ENCODE measurements at places on chromosomes 5 and 9.

DNA sequence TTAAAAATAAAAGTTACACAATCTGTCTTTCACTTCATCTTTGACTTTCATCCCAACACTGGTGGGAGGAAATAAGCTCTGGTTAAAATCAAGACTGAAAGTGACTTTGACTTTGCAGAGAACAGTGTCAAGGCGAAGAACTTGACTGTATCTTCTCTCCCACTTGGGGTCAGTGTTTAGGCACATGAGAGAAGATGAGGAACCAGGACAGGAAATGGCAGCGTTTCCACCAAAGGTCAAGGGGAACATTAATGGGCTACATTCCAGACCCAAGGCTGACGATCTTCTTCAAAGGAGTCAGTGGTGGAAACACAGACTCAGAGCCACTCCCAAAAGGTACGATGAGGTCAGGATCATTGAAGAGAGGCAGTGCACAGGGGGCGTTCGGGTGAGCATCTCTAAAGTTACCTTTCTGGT is 409.5 kb downstream of the ARHGEF28 start:
- peak; percentile 77 for DNase-seq

- no peak for DNase-seq
Observed at GRCh38 chr5:1778138-1779020, 21.3 kb downstream of the MRPL36 start.

- DNase-seq: peak; percentile 22
Observed at GRCh38 chr5:111976705-111977435, 219.9 kb upstream of the NREP start.

DNA sequence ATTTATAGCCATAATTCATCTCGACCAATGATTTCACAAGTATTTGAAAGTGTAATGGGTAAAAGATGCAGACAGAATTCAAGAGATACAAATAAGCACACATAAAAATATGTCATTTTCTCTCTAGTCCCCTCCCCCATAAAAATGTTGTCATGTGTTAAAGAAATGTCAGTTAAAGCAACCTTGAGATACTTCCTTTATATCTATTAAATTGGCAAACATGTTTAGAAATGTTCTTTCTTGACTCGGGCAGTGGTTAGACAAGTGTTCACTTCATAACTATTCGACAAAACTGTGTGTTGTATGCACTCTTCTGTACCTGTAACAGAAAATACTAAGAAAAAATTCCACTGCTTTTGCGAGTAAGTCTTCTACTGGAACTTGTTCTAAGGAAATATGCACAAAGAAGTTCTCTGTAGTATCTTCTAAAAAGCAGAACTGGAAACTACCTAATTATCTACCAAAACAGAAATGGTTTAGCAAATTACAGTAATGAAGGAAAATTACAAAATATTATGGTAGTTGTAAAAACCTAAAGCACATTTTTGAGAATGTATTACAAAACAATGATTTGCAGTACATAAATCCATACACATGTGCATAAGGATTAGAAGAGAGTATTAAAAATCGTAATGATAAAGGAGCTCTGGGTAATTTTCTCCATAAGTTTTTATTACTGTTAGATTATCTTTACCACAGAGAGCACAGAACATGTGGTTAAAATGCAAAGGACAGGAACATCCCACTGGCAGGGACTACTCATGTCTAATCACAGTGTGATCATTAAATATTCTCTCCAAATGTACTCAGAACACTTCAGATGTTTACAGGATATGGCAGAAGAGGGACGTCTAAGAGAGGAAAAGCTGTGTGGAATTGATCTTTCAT is 35.9 kb downstream of the FBXW2 start:
- no peak for DNase-seq

DNA sequence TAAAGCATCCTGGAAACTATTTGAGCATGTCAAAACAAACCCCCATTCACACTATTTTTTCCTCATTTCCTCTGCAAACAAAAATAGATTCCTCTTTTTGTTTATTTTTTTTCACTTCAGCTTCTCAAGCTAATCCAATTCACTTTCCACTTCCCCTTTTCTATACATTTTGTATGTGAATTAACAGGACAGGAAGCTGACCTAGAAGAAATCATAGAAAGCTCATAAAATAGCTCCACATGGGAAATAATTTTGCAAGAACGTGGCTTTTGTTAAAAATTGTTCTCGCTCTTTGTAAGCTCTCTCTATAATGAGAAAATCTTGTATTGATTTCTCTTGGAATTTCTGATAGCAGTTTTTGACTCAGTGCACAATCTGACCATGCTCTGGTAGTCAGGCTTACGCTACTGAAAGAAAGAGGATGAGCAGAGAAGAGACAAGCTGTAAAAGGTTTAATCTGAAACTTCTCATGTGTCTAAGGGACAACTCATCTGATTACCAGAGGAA is 215.8 kb downstream of the ADAMTS12 start:
- DNase-seq: no peak

DNA sequence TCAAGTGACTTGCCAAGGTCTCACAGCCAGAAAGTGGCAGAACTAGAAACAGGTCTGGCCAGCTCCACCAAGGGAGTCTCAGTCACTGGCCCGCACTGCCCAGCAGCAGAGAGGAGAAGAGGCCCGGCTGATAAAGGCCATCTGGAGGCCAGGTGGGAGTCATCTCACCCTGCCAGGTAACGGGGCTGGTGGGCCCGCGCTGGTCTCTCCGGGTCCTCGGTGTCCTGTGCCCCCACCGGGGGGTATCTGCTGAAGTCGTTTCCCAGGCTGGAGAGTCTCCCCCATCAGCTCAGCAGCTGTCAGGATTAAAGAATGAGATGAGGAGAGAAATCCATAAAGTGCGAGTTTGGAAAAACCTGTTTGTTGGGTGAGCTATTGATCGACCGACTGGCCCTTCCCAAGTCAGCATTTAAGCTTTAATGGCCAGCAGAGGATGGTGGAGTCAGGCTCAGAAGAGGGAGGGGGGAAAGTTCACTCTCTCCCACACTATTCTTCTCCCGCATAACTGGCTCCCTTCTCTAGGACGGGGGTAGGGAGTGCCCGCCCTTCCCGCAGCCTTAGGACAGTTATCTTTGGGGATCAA is 30.3 kb downstream of the LMX1B start:
- DNase-seq: no peak

DNA sequence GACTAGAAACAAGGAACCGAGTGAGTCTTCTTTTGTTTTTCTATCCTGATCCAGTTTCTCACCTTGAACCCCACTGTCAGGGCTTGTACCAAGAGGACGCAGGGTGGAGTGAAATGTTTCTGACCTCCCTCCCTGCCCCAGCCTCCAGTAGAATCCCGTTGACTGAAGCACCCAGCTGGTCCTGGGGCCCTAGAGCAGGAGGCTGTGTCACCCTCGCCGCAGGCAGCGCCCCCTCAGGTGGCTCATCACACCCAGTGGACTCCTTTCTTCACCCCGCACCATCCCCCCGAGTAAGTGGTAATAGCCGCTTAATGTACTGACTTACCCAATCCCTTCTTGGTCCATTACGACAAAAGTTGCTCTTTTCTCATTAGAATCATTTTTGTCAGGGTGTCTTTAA is 53.8 kb downstream of the MVB12B start:
- DNase-seq: no peak

DNA sequence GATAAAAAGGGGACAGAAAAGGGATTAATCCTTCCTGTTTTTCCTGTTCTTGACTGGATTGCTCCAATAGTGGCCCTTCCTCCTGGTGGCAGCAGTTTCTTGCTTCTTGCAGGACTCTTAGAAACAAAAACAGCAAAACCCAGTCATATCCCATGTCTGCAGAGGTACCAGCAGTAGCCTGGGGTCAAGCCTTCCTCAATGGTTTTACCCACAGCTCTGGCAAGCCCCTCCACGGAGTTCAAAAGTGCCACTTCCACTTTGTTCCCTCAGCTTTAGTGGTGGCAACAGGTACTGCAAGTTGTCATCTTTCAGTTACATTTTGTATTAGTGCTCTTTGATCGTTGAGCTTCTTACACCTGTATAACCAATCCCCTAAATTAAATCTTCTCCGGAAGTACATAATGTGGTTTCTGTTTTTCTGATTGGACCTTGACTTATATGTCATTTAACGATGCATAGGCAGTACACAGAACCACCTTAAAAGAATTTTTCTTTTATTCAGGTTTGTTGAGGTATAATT is 8.7 kb upstream of the RANBP6 start:
- DNase-seq: no peak

GRCh38 chr9:72704688-72705375 is 183.4 kb downstream of the TMC1 start:
- DNase-seq: no peak

- peak; percentile 75 for DNase-seq
Observed at GRCh38 chr5:67453111-67453905, 256.7 kb upstream of the CD180 start.

GRCh38 chr5:136109453-136110135 is 23.1 kb upstream of the SMAD5 start:
- no peak for DNase-seq

DNA sequence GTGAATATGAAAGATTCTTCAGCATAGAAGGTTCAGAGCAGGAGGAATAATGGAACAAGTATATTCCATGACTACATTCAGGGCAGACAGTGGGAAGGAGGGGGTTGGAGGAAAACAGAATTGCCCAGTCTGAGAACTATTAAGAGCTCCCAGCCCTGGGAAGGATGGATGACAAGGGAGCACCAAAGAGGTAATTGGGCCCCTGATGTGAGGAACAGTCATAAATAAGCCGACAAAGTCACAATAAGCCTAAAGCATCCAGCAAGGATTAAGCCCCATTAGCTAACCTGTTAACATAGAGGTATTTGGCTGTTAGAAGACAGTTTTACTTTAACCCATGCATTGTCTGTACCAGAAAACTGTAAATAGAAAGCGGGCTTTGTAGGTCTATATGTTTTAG is 348.7 kb upstream of the SEMA6A start:
- DNase-seq: no peak

GRCh38 chr5:110362261-110362660 is 364.2 kb downstream of the TMEM232 start:
- no peak for DNase-seq

DNA sequence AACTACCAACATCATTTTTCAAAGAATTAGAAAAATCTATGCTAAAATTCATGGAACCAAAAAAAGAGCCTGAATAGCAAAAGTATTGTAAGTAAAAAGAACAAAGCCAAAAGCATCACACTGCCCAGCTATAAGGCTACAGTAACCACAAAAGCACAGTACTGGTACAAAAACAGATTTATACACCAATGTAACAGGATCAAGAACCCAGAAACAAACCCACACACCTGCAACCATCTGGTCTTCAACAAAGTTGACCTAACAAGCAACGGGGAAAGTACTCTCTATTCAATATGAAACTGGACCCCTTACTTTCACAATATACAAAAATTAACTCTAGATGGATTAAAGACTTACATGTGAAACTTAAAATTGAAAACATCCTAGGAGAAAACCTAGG is 94.2 kb upstream of the TARS1 start:
- no peak for DNase-seq

- no peak for DNase-seq
Observed at GRCh38 chr5:66520854-66521253, 75.3 kb upstream of the MAST4 start.

GRCh38 chr5:134784946-134785620 is 26.5 kb downstream of the DDX46 start:
- DNase-seq: peak; percentile 71

DNA sequence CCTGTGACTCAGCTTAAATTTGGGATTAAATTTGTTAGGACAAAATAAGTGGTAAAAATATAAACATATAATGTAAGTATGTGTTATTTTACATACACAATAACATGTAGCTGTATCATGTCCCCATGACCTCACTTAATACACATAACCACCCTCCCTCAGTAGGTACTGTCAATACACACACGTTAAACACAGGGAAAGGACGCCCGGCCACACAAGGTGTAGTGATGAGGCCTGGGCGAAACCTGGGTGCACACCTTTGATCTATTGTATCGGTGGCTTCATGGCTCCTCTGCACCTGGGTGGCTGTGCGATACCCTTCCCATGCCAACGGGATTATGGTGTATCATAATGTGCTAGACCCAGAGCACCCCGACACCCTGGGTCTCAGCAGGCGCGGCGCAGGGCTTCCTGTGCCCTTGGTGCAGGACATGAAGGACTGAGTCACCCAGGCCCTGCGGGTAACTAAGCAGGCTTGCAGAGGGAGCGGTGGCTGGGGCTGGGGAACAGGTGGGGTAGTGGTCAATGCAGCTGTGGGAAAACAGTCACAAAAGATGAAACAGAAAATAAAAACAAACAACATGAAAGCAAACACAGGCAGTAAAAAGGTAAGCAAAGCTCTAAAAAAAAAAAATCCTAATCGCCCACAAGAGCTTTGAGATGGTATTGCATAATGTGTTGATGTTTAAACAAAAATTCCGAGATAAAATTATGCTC is 127.5 kb upstream of the RETREG1 start:
- no peak for DNase-seq

DNA sequence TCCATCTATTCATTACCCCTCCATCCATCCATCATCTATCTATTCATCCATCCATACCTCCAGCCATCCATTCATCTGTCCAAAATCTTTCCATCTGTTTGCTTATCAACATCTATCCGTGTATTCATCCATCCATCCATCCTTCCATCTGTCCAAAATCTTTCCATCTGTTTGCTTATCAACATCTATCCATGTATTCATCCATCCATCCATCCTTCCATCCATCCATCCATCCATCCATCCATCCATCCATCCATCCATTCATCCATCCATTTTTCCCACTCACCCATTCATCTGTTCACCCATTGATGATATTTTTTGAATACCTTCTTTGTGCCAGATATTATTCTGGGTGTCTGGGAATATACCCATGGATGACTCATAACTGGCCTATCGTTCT is 12.8 kb downstream of the VCAN start:
- DNase-seq: no peak

DNA sequence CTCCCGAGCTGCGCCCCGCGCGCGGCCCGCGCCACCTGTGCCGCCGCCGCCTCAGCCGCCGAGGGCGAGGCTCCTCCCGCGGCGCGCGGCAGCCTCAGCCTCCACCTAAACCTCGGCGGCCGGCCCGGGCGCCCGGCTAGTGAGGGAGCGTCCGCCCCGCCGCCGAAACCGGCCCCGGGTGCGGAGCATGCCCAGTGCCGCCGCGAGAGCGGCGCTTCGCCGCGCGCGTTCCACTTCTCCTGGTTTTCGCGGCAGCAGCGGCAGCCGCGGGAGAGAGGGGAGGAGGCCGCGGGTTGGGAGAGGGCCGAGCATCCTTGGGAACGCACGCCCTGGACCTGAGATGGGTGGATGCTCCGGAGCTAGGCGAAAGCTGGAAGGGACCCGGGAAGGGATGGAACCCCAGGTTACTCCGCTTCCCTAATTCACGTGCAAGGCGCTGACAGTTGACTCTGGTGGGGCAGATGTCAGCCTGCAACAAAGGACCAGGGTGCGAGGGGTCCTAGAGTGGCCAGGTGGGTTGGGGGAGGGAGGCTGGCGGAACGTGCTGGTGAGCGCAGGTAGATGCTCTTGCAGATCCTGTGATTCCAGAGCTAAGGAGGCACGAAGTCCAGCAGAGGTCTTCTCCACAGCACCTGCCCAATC is at the start of gene CTNND2:
Gene CTNND2, minus strand, starts transcription at position 182 of the 642 bp plus-strand sequence. CDS start 593 bp downstream, outside the sequence.
- DNase-seq: peak; percentile 65

GRCh38 chr5:133455676-133456075 is 156.7 kb downstream of the FSTL4 start:
- no peak for DNase-seq

GRCh38 chr5:136698970-136699369 is 333.6 kb upstream of the TRPC7 start:
- no peak for DNase-seq

All from astrocyte of the spinal cord (primary cell).